Posterior vena cava (tissue), 2 donors: ENCODE measurements at places on chromosomes 2 and 18.

DNA sequence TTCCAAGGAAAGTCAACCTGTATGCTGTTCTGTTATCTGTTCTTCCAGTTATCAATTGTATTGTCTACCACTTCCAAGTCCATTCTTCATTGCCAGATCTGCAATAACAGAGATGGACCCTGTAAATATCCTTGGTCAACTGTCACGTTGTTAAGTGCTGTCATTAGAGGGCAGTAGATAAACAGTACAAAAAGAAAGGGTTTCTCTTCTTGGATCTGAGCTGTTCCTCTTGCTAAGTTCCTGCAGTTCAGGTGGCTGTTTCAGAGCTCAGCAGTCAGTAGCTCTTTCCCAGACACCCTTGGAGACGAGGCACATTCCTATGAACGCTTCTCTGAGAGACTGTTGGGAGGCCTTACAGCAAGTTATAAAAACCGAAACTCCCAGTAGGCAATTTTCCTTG lies 957.1 kb upstream of the CHAC2 start:
- DNase-seq: no peak

DNA sequence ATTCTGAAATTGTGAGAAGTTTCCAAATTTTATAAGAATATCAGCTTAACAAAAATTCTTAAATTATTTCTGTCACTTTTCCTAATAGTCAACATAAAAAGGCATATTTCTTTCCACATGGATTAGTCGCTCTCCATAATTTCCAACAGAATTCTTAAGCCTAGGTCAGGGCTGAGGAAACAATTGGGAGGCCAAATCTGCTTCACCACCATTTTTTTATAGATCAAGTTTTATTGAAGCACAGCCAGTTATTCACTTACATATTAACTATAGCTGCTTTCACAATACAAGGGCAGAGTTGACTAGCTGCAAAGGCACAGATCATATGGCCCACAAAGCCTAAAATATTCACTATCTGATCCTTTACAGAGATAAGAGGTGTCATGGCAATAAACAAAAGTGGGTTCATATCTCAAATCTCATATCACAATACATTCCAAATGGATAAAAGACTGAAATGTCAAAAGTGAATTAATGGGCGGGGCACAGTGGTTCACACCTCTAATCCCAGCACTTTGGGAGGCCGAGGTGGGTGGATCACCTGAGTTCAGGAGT lies 18.7 kb downstream of the MEMO1 start:
- DNase-seq: no peak

DNA sequence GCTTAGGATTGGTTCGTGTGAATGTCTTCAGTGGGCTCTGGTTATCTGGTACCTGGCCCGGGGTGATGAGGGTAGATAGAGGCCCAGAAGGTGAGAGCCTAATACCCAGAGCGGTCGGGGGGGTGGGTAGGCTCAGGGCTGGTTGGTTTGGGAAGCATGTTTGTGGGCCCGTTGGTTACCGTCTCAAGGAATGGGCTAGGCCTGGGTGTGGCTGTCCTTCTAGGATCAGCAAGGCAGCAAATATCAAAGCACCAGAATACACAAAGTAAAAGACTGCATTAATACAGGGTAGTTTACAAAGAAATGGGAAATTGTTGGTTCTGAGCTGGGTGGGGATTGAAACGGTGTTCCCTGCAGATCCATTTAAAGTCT lies 6.0 kb upstream of the IL1R2 start:
- no peak for DNase-seq

GRCh38 chr2:55228226-55228563 lies 3.9 kb downstream of the CLHC1 start:
- no peak for DNase-seq

DNA sequence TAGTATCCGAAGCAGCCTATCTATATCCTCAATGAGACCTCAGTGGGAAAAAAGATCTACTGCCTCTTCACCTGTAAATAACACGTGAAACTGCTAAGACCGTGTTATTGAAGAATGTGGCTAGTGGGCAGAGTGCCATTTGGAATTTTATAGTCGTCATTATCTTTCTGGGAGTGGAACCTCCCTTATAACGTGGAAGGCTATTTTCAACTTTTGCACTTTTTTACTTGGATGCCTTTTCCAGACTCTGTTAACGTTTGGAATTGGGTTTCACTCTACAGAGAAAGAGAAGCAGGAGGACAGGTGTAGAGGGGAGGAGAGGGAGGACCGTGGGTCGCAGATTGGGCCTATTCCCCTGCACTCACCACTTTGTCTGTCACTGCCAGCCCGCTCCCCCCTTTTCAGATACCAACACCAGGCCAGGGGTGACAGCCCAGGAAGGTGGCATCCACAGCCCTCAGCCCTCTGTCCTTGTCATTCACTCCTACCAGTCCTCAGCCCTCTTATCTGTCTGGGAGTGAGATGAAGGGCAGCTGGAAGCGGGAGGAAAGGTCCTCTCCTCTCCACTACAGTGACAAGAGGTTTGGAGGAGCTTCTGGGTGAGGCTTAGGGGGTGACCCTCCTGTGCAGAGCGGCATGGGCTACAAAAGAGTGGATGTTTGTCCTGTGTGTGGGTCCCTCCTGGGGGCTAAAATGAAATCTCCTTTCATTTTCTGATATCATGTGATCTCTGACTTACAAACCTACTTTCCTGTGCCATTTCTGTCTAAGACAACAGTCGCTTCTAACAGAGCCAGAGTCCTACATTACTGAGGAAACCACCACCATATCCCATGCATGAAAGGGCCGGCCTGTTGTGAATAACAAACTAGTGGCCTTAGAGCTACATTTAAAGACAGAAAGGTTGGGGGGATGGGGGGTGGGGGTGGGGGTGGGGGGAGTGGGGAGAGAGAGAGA lies 23.9 kb upstream of the CEP68 start:
- no peak for DNase-seq
